Esophagus squamous epithelium (tissue), 5 donors: ENCODE measurements at places on chromosomes 2 and 18.

DNA sequence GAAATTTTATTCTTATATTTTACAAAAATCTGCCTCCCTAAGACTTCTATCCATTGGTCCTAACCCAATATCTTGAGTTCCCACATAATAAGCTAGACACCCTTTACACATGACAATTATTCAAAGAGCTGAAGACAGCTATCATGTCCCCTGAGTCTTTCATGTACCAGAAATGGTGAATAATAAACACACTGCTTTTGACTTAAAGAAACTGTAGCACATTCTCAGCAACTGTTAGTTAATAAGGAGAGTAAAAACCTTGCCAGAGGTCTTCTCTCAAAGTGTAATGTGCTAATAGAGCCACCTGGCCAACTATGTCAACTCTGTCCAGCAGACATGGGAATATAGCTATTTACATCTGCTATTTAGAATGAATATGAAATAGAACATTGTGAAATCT lies 109.7 kb upstream of the ARL5A start:
- no peak for DNase-seq

- no peak for DNase-seq
Measured at GRCh38 chr2:71545572-71546274, 92.4 kb downstream of the DYSF start.

GRCh38 chr2:196333397-196333796 lies 162.0 kb upstream of the STK17B start:
- DNase-seq: no peak

DNA sequence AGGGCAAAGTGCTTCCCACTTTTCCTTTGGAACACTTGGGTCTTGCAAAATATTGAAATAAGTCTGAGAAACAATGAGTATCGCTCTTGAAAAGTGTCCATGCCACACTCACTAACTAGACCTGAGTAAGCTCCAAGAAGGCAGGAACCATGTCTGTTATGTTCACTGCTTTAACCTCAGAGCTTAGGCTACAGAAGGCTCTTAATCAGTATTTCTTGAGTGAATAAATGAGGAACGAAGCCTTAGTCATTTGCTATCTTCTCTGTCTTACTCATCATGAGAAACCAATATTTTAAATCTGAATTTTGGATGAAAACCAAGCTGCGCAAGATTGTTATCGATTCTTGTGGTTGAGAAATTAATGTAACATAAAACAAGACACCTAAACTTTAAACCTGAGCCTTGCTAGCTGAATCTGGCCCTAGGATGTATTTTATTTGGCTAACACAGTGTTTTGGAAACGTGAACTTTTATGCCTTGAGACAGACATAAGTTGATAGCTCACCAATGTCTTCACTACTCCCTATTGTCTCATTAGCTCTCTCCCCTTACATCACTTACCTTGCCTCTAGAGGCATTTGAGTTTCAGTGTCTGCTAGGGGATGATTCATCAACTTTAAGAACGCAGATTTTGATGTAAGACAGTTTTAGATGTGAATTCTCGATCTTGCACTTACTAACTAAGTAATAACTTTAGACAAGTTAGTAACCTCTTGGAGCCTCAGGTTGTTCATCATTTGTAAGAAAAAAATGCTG lies 392.8 kb upstream of the MEIS1 start:
- DNase-seq: no peak

DNA sequence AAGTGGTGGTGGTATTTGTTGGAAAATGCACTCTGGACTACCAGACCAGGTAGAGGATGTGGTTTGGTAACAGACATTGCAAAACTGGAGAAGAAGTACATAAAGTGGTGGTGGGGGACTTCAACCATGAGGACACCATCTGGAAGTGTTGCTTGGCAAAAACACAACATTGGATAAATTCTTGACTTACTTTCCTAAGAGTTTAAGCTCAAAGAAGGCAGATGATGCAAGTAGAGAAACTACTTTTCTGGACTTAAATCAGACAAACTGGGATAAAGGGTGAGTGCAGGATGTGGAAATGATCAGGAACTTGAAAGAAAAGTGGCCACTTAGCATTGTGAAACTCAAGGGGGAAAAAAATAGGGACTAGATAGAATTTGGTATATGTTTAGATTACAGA lies 487.4 kb downstream of the ZEB2 start:
- DNase-seq: no peak

- no peak for DNase-seq
Measured at GRCh38 chr2:191112448-191112901, 38.3 kb downstream of the STAT4 start.

DNA sequence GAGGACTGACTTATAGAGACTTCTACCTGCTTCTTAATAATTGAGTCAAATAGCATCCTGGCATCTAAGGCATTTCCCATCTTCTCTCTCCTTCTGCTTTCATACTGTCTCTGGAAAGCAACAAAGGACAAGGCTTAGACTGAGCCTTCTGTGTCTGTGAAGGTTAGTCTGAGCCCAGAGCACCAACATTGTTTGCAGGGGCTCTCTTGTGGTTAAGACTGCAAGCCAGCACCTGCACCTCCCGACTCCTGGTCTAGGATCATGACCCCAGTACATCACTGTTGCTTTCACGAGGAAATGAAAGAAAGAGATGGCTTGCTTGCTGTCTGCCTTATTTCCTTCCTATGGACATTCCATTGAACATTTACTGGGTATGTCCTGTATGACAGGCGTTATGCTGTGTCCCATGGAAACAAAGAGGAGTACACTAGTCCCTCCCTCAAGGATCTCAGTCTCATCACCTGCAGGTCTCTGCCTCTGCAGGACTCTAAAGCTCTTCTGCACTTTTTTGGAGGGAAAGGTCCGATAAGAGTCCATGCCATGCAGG lies 315.8 kb upstream of the EPAS1 start:
- DNase-seq: no peak

GRCh38 chr18:76486038-76486437 lies 9.0 kb downstream of the ZNF516 start:
- no peak for DNase-seq

DNA sequence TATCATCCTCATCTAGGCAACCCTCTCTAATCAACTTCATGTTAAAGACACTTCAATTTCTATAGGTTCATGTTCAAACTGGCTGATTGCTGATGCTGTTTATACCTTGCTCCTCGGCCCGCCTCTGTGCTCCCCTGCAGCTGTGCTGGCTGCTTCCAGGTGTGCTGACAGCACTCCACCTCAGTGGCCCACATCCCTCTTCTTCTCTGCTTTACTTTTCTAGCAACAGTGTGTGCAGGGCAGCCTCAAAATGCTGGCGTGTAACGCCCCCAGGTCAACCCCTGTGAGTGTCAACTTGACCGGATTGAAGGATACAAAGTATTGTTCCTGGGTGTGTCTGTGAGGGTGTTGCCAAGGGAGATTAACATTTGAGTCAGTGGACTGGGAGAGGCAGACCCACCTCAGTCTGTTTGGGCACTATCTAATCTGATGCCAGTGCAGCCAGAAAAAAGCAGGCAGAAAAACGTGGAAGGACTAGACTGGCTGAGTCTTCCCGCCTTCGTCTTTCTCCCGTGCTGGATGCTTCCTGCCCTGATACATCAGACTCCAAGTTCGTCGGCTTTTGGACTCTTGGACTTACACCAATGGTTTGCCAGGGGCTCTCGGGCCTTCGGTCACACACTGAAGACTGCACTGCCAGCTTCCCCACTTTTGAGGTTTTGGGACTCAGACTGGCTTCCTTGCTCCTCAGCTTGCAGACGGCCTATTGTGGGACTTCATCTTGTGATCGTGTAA lies 94.7 kb downstream of the COL6A3 start:
- no peak for DNase-seq

DNA sequence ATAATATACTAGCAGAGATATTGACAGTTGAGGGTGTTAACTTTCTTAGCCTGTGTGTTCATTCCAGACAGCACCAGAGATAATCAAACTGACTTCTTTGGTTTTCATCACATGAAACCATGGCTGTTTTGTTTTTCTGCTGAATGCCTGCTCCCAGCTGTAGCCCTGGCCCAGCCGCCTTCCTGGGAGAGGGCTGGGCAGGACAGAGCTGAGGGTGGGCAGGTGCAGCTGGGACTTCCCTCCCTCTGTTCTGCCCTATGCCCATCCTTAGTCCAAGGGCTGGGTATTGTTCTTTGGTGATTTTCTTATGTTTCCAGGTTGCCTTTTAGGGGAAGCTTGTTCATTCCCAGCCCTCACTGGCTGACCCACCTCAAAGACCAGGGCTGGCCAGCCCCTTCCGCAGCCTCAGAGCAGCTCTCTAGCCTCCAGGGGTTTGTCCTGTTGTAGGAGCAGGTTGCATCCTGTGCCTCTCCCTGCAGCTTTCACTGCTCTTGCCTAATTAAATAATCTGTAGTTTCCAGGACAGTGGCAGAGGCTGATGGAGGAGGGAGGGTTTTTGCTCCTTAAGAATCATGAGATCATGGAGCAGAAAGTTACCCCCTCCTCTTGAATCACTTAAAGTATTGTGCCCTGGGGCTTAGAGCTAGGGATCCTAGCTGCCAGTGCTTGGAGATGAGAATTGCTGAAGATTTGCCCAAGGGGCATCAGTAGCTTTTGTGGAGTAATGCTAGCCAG lies 61.4 kb downstream of the MTCL1 start:
- no peak for DNase-seq

GRCh38 chr18:3773303-3773702 lies 323.3 kb downstream of the TGIF1 start:
- DNase-seq: no peak

DNA sequence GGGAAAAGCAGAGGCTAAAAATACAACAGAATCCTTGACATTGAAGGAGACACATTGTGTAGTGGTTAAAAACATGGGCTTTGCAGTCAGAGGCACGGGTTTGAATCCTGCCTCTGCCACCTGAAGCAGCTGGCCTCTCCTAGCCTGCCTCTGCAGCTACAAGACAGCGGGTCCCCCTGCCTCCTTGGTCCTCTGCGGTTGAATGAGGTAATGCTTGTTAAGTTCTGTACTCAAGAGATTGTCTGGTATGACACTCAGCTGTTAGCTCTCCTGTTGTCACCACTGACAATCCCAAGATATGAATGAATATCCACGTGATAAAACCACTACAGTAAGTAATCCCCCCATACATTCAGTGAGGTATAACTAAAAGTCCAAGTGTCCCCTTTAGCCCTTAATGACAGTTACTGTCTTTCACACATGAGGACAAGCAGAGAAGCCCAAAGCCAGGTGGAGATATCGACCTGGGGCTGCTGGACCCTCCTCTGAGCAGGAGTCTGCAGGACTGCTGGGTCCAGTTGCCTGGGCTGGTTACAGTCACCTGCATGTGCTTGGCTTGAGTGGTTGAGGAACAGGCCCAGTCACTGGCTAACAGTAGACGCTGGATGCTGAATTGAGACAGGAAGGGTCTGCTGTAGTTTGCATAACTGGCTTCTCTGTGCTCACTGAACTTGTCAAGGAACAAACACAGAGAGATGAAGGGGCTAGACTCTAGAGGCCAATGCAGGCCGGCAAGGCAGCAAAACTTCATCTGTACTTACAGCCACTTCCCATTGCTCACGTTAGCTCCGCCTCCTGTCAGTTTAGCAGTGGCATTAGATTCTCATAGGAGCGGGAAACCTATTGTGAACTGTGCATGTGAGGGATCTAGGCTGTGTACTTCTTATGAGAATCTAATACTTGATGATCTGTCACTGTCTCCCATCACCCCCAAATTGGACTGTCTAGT lies 85.5 kb downstream of the TGFA start:
- DNase-seq: no peak

- no peak for DNase-seq
Measured at GRCh38 chr2:12817870-12818269, 101.1 kb downstream of the TRIB2 start.

- DNase-seq: no peak
Measured at GRCh38 chr2:46117379-46117778, 179.8 kb upstream of the EPAS1 start.

GRCh38 chr18:45562567-45563479 lies 52.5 kb upstream of the SLC14A2 start:
- DNase-seq: no peak

DNA sequence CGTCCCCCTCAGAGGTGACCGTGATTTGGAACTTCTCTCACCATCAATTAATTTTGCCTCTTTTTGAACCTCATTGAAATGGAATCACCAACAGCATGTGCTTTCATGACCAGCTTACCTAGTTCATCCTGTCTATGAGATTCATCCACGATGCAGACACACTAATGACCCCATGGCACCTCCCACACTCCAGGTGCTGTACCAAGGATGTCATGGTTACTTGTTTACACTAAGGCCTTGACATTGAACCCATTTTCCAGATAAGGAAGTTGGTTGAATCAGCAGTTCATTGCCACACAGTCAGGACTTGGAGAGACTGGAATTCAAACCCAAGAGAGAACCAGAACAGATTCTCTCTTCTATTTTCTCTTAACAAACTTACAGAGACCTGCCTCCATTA lies 139.0 kb downstream of the ZFP36L2 start:
- no peak for DNase-seq

GRCh38 chr2:9946818-9947217 lies 4.7 kb upstream of the GRHL1 start:
- no peak for DNase-seq

GRCh38 chr2:3532941-3533340 lies 13.6 kb upstream of the ADI1 start:
- no peak for DNase-seq

GRCh38 chr2:223114170-223114569 lies 62.2 kb downstream of the KCNE4 start:
- DNase-seq: no peak

DNA sequence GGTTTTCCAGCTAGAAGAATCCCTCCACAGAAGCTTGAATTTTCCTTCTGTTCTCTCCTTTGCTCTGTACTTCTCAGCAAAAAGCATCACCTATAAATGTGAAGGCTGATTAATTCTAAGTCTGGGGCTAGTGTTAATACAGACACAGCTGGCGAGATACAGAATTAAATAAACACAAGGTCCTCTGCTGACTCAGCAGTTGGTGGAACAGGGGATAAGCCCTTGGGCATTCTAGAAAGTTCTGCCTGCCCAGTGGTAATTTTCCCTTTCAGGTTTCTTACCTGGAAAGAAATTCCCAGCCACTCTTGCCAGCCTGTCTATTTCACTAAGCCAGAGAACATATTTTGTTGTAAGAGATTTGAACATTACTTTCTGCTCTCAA lies 175.3 kb upstream of the MSH6 start:
- DNase-seq: no peak

DNA sequence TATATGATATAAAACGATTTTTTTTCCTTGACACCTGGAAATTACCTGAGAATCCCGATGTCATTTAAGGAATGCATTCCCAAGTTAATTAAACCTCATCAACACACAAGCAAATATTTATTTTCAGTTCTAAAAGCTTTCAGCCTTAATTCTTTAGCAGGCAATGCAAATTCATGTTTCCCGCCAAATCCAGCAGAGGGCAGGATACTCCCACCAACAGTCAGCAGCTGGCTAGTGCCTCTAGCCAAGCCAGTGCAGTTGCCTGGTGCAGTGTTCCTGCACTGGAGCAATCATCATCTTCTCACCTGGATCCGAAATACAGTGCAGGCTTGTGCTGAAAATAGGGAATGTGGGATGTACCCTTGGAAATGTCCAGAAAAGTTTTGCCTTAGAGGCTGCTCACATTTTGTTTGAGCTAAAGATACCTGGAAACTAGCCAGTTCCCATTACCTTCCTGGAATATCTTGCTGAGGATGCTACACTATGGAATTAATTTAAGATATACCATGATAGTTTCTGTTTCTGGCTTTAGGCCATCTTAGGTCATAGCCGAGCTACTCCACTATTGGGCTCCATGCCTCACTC lies 48.4 kb upstream of the CYTIP start:
- no peak for DNase-seq

GRCh38 chr18:50563376-50563775 lies 3.5 kb downstream of the MAPK4 start:
- no peak for DNase-seq
